ENCODE measurements at places on chromosomes 16 and 17.

DNA sequence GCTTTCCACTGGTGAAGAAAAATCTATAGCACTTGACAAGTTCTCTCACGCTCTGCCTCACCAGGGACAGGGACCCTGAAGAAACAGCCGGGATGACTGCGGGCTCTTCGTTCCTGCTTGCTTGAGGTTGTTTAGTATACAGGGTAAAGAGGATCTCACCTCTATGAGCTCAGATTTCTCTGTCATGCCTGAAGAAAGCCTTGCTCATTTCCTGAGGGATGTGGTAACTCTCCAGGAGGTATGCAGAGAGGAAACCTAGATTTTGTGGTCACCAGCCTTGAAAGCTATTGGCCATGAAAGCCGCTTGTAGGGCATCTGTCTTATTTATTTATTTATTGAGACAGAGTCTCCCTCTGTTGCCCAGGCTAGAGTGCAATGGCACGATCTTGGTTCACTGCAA, 23.2 kb downstream of the USP43 start:
- DNase-seq = peak; percentile 59

DNA sequence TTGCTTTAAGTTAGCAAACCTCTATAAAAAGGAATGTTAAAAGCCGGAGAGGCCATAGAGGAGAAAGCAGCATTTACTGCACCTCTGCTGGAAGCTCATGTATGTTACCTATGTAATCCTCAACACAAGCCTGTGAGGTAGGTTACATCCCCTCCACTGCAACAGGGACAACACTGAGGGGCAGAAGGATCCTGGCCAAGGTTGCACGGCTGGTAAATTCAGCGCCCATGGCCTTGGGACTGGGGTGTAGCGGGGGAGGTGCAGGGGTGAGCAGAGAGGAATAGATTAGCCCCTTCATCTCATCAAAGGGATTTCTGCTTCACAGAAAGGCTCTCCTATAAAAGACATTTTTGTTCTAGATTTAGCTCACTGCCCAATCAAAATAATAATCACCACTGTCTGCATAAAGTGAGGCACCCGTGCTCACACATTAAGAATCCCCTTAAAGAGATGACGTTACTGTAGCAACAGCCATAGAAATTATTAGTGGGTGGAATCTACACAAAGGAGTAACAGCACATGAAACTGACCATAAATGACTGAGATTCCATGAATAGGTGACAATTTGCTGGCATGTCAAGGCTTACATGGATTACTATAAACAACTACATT, 3.3 kb downstream of the ZCCHC14 start:
- no peak for DNase-seq

DNA sequence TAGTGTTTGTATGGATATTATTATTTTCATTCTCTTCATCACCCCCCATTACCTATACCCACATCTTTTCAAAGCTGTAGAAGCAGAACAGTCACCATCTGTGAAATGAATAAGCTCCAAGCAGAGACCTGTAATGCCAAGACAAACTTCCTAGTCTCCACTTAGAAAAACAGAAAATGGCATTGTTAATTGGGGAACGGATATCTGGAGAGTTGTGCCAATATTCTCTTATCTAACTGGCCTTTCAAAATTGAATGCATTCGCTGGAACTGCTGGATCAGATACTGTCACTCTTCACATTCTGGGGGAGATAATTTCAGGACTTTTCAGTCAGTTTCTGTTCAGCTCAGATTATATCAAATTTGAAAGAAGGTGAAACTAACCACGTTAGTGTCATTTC, 464.4 kb upstream of the GOT2 start:
- no peak for DNase-seq

- no peak for DNase-seq
Observed at GRCh38 chr17:56141046-56141839, 12.0 kb upstream of the ANKFN1 start.

- DNase-seq = no peak
Observed at GRCh38 chr16:56102183-56102686, 89.1 kb upstream of the GNAO1 start.

- no peak for DNase-seq
Observed at GRCh38 chr17:14305785-14306496, 5.1 kb downstream of the HS3ST3B1 start.

Data from RWPE1 (cell line).